ENCODE measurements at places on chromosomes 16 and 17. TPM values are rescaled to one million over a fixed set of nuclear protein-coding genes. Genes with fewer than 3 reads are reported as not detected.

Gene NPIPB8
- not detected for total RNA-seq

- no peak for DNase-seq
Measured at GRCh38 chr16:19959736-19960135, 75.1 kb upstream of the GPRC5B start.

GRCh38 chr16:88087517-88087877 is 136.3 kb downstream of the BANP start:
- no peak for DNase-seq

DNA sequence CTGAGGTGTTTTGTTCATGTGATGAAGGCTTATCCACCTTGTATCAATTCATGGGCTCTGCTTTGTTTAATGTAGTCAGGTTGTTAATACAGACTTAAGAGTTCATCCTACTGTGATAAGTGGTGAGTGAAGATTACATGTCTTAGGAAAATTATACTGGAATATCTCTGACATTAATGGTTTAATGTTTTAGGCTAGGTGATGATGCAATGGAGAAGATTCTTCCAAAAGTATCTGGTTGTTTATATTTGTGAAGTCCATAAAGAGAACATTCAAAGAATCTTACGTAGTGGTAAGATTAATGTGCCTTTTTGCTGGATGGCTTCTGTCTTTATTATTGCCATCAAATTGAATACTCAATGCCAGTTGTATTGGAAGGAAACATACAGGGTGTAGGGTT is 236.4 kb downstream of the BCAS3 start:
- DNase-seq: peak; percentile 4

DNA sequence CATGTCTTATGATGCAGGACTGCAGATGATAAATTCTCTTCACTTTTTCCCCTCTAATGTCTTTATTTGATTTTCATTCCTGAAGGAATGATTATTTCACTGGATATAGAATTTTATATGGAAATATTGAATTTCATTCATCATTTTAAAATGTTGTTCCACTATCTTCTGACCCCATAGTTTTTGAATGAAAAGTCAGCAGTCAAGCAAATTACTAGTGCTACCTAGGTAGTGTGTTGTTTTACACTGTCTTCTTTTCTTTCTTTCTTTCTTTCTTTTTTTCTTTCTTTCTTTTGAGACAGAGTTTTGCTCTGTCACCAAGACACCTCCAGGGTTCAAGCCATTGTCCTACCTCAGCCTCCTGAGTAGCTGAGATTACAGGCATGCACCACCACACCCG is 76.9 kb downstream of the WSB1 start:
- DNase-seq: no peak

DNA sequence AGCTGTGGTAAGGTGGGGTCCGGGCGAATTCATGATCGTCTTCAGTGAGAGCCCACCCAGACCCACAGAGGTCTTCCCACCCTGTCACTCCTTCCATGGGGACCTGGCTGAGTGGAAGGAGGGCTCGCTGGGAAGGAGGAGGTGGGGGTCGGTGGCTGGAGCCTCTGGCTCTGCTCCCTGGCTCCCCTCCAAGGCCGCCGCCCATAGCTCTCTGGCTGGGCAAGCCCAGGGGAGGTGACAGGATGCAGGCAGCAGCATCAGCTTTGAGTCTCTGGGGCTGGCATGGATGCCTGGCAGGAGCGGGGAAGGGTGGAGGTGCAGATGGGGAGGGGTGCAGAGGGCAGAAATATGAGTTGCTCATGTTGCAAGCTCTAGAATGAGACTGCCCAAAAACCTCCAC is 147.0 kb downstream of the ENGASE start:
- no peak for DNase-seq

Gene BFAR
- total RNA-seq: 51.7 TPM

GRCh38 chr16:85062845-85063244 is 35.2 kb downstream of the KIAA0513 start:
- DNase-seq: no peak

Gene TNK1
- under 0.01 TPM for total RNA-seq

DNA sequence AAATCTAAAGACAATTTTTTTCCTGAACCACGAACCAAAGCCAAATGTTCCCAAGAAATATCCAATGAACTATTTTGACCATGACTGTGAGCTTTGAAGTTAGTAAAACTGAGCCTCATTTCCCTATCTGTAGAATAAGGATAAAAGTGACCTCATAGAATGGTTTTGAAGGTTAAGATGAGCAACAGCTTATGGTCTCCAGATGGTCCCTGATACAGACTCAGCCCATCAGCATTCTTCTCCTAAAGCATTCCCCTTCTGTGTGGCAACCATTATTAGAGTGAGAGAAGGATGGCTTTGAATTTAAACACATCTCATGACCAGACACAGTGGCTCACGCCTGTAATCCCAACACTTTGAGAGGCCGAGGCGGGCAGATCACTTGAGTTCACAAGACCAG is 70.1 kb downstream of the COPRS start:
- DNase-seq: peak; percentile 84

GRCh38 chr16:8646326-8647053 is 25.0 kb downstream of the METTL22 start:
- DNase-seq: no peak

GRCh38 chr17:76444518-76445311 is 8.2 kb downstream of the UBE2O start:
- peak; percentile 55 for DNase-seq

DNA sequence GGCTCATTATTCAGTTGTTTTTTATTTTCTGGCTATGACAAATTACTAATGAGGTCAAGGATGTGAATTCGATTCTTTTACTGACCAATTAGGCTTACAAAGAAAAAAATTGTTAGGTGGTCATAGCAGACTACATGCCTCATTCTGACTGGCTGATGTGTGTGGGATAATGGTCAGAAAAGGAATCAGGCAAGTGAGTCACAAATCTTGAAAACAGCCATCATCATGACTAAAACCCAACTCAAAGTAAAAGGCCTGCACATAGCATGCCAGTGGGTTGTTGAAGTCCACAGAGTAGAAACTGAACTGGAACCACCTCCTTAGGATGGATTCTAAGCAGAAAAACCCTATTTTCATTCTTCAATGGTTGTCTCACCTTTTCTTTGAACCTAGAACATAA is 8.6 kb downstream of the RPGRIP1L start:
- DNase-seq: peak; percentile 93

GRCh38 chr16:46972429-46973206 is 856 bp downstream of the DNAJA2 start:
- peak; percentile 32 for DNase-seq

- DNase-seq: no peak
Measured at GRCh38 chr16:19911747-19912454, 27.3 kb upstream of the GPRC5B start.

GRCh38 chr16:4283939-4284338 is 11.1 kb upstream of the TFAP4 start:
- DNase-seq: peak; percentile 70

Gene TNFRSF17
- not detected for total RNA-seq

DNA sequence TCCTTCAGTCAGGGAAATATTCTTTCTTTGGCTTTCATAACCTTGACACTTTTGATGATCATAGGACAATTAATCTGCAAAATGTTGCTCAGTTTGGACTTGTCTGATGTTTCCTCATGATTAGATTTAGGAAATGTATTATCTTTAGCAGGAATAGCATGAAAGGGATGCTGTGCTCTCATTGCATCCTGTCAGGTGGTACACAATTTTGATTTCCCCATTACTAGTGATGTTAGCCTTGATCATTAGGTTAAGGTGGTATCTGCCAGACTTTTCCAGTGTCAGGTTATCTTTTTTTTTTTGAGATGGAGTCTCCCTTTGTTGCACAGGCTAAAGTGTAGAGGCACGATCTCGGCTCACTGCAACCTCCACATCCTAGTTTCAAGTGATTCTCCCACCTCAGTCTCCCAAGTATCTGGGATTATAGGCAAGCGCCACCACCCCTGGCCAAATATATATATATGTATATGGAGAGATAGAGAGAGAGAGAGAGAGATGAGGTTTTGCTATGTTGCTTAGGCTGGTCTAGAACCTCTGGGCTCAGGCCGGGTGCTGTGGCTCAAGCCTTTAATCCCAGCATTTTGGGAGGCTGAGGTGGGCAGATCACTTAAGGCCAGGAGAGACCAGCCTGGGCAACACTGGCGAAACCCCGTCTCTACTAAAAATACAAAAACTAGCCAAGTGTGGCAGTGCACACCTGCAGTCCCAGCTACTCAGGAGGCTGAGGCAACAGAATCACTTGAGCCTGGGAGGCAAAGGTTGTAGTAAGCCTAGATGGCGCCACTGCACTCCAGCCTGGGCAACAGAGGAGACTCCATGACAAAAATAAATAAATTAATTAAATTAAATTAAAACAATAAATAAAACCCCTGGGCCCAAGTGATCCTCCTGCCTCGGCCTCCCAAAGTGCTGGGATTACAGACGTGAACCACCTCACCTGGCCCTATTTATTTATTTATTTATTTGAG is 15.8 kb upstream of the CAVIN1 start:
- DNase-seq: no peak

- DNase-seq: no peak
Measured at GRCh38 chr17:28810437-28810836, 32.2 kb downstream of the FAM222B start.

Gene KRTAP3-1
- not detected for total RNA-seq

DNA sequence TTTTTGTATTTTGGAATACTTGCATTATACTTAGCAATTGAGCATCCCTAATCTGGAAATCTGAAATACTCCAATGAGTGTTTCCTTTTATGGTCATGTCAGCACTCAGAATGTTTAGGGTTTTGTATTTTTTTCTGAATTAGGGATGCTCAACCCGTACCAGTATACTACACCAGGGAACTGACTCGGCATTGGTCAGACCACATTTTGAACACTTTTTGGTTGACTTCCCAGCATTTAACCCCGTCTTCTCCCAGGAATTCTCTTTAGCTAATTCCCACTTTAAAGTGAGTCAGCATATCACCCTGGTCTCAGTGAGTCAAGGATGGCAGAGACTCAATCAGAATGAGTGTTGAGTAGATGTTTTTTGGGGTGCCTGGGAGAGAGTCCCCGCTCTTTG is 177.9 kb downstream of the SPECC1 start:
- DNase-seq: peak; percentile 68

Gene ITGB3
- total RNA-seq: 17.6 TPM

GRCh38 chr16:66798161-66798560 is 3.2 kb downstream of the TERB1 start:
- DNase-seq: peak; percentile 55

- DNase-seq: no peak
Measured at GRCh38 chr17:4676791-4677190, 27.1 kb downstream of the PELP1 start.
